ENCODE measurements at places on chromosomes 7 and 10.

DNA sequence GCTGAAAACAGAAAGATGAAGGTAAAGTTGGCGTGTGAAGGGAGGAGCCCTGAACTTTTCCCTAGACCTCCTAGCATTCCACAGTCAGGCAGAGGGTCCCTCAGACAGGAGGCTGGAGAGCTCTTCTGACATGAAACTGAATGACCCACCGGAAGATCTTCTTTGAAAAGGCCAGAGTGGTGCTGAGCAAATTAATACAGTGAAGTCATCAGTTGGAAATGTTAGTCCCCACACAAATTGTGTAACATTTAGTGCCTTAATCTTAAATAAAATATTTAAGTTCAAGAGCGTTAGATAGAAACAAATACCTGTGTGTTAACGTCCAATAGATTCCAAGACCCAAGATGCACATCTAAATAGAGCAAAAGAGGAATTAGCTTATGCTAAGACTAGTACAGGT, 49.0 kb upstream of the WNT16 start:
- DNase-seq = no peak

DNA sequence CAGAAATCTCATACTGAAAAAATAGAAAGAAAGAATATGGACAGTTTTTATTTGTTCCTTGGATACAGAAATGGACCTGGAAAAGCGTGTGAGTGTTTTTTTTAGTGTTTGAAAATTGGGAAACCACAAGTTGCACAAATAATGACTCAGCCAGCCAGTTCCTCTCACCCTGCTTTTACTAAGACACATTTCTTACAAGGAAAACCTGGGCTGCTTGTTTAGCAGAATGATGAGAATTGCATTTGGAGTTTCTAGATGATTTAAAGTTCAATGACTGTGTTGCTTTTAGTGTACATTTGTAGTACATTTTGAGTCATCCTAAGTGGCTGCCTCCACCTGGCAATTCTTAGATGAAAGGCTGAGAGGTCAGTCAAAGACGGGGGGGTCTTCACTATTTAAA, 218.7 kb downstream of the ABCA13 start:
- DNase-seq = no peak

- DNase-seq = no peak
These were observed 31.3 kb upstream of the ZNRF2 start for GRCh38 chr7:30252885-30253795.

- DNase-seq = no peak
These were observed 4.7 kb downstream of the MTERF1 start for GRCh38 chr7:91875851-91876250.

DNA sequence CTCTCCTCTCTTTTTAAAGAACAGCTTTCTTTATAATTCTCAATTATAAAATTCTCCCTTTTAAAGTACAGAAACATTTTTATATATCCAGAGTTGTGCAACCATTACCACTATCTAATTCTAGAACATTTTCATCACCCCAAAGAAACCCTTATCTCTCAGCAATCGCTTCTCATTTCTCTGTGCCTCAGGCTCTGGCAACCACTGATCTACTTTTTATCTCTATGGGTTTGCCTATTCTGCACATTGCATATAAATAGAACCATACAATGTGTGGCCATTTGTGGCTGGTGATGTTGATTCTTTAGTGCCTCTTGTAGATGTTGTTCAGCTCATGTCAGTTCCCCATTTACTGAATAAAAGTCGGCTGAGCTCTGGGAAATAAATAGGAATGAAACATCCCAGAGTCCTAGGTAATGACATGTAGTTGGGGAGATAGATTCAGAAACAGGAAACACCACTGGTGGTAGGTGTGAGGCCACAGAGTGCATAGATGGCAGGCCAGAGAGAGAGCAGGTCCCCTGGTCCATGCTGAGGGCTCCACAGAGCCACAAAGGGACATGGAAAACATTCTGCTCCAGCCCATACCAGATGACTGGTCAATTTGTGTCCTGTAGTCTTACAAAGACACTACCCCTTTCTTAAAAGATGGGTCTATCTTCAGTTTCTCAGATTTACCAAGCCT, 126.5 kb downstream of the PLPP4 start:
- DNase-seq = no peak

GRCh38 chr7:71308096-71308495, 176.2 kb downstream of the GALNT17 start:
- DNase-seq = no peak

- no peak for DNase-seq
These were observed 21.6 kb downstream of the GARS1 start for GRCh38 chr7:30616318-30616717.

DNA sequence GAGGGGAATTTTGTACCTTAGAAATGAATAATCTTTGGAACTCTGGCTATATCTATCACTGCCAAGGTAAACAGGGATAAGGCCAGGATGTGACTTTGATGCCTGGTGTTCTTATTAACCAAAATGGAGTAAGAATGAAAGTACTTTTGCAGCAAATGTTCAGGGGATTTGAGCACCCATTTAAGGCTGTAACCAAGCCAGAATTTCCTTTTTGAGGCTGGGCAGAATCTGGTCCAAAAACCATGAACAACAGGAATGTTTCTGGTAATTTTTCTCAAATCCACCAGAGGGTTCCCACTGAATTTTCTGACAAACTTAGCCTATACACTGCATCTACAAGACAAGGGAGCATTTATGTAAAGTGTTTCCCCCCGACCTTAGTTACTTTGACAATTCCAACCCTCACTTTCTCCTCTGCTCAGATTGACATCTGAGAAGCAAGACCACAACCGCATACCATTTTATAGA, 120.6 kb downstream of the BAMBI start:
- DNase-seq = no peak

- no peak for DNase-seq
These were observed 54.1 kb upstream of the PPIF start for GRCh38 chr10:79292891-79293746.

- no peak for DNase-seq
These were observed 740.4 kb downstream of the GATA3 start for GRCh38 chr10:8794860-8795259.

DNA sequence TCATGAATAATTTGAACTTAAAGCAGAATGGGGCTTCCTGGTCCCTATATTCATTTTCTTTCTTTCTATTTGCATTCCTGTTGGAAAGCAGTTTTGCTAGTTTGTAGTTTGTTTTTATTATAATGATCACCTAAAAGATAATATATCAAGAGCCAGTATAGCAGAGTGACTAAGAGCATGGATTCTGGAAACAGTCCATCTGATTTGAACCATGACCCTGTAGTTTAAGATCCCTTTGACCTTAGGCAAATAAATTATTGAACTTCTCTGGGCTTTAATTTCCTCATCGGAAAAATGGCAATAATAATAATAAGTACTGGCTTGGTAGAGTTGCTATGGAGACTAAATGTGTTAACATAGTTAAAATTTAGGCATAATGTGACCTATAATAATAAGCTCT, 76.1 kb downstream of the DGKB start:
- DNase-seq = no peak

DNA sequence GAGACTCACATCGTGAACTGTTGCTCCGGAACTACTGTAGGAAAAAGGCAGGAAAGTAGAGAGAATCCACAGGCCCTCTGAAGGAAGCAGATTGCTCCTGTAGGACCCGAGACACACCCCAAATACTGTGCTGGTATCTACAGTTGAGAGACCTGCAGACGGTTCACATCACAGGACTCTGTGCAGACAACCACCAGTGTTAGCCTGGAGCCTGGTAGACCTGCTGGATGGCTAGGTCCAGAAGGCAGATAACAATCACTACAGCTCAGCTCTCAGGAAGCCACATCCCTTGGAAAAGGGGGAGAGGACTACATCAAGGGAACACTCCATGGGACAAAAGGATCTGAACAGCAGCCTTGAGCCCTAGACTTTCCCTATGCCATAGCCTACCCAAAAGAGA, 311.8 kb upstream of the PRKCQ start:
- no peak for DNase-seq

DNA sequence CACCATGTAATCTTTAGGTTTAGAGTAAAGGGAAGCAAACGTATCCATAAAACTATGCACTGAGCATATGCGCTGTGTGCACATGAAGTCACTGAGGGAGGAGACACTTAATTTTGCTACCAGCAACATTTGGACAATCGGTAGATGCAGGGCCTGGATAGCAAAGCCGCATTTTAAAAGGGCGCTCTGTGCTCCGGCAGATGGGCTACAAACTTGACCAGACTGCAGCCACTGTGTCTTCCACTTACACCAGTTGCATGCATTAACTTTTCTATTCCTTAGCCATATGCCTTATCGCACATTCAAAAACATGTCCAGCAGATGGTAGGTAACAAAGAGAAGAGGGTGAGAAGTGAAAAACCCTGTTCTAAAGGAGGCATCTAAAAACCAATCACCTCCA, 18.3 kb downstream of the FAM171A1 start:
- DNase-seq = no peak

GRCh38 chr10:119319161-119319919, 112.0 kb downstream of the GRK5 start:
- DNase-seq = no peak

DNA sequence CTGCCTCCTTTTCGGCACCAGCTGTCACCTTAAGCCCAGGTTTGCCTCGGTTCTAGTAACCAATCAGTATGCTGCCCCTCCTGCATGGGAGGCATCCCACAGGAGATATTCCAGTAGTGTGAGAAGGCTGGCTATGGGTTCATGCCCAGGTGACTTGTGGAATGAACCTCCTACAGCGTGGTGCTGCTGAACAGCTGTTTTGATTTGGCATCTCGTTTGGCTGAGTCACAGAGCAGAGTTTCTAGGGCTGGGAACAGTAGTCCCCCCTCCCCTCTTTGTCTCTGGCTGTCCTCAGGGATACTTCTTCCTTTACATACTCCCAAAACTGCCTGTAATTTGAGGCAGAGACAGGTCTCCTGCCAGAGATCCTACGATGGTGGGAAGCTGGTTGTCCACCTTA, 16.1 kb downstream of the R3HCC1L start:
- no peak for DNase-seq

DNA sequence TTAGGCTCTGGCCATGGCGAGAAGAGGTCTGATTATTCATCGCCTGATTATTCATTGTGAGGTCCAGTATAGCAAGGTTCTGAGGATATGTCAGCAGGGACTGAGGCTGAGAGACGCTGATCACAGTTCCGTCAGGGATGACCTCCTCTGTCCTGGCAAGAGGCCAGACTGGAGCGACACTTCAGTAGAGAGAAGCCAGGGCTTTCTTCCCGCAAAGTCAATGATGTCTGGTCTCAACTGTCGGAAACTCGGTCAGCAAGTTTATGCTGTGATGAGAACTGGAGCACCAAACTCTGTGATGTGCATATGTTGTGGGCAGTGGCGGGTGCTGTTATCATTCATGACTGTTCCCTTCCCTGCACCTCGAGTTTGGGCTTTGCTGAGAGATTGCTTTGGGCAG, 29.0 kb upstream of the GNA12 start:
- no peak for DNase-seq

DNA sequence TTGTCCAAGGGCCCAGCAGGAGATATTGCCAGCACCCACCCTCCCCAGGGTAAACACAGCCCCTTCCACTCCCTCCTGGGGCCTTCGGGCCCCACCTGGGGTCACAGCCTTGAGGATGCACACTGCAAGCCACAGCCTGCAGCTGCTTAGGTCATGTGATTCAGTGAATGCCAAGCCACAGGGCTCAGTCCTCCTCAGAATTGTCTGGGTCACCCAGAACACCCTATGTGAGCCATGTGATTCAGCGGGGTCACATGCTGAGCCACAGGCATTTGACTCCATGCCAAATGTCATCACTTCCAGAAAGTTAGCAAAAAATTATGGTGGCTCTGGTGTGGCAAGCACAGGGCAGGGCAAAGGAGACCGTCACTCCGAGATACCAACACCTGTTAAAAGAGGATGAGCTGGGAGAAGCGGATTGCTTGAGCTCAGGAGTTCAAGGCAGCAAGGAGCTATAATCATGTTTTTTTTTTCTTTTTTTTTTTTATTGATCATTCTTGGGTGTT, 17.2 kb upstream of the PSAP start:
- no peak for DNase-seq

GRCh38 chr7:100565133-100565571, 8.5 kb downstream of the SAP25 start:
- DNase-seq = no peak

- no peak for DNase-seq
These were observed 320.8 kb upstream of the ZNF32 start for GRCh38 chr10:43969506-43969905.

DNA sequence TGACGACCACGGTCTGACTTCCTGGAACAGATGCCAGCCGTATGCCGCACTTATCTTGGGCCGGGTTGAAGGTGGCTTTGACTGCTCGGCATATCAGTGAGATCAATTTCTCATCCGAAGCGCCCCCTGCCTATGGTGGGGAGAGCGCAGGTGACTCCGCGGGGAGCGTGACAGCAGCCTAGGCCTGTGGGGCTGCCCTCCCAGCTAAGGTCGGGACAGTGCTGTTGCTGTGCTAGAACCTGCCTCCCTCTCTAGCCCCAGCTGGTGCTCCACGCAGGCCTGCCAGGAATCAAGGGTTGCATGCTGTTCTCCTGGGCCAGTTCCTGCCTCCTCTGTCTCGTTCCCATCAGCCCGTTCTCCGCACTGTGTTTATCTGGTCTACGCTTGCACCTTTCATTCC, 49.8 kb downstream of the PODXL start:
- no peak for DNase-seq

DNA sequence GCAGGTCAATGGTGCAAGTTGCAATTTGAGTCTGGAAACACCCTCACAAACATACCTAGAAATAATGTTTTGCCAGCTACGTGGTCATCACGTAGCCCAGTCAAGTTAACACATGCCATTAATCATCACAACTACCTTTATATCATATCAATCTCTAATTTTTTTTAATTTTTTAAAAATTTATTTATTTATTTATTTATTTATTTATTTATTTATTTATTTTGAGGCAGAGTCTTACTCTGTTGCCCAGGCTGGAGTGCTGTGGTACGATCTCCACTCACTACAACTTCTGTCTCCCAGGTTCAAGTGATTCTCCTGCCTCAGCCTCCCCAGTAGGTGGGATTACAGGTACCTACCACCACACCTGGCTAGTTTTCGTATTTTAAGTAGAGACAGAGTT, 52.4 kb upstream of the MACROH2A2 start:
- DNase-seq = no peak

- no peak for DNase-seq
These were observed 148.8 kb upstream of the NPY start for GRCh38 chr7:24135003-24135817.

- no peak for DNase-seq
These were observed 10.1 kb upstream of the INPP5A start for GRCh38 chr10:132527339-132528063.

GRCh38 chr10:27240212-27241009, at the start of gene ACBD5:
Gene ACBD5, minus strand, starts transcription at chr10:27240797. Its CDS starts 109 bp downstream, at chr10:27240688.
- DNase-seq = peak; percentile 42

DNA sequence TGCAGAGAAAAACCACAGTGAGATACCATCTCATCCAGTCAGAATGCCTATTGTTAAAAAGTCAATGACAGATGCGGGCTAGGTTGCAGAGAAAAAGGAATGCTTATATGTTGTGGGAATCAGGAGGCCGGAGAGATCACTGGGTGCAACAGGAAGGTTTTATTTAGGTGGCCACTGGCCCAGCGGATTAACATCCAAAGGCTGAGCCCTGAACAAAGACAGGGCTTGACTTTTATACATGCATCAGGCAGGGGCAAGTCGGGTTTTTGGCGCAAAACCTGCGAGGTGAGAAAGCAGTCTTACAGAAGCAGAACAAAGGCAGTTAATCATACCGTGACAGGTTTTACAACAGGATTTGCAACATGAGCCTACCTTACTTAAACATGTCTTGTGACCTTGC, 620 bp downstream of the ZNF117 start:
- no peak for DNase-seq
